ENCODE measurements at places on chromosomes 5 and 9.

GRCh38 chr5:77846422-77847128 is 70.4 kb upstream of the TBCA start:
- no peak for DNase-seq

DNA sequence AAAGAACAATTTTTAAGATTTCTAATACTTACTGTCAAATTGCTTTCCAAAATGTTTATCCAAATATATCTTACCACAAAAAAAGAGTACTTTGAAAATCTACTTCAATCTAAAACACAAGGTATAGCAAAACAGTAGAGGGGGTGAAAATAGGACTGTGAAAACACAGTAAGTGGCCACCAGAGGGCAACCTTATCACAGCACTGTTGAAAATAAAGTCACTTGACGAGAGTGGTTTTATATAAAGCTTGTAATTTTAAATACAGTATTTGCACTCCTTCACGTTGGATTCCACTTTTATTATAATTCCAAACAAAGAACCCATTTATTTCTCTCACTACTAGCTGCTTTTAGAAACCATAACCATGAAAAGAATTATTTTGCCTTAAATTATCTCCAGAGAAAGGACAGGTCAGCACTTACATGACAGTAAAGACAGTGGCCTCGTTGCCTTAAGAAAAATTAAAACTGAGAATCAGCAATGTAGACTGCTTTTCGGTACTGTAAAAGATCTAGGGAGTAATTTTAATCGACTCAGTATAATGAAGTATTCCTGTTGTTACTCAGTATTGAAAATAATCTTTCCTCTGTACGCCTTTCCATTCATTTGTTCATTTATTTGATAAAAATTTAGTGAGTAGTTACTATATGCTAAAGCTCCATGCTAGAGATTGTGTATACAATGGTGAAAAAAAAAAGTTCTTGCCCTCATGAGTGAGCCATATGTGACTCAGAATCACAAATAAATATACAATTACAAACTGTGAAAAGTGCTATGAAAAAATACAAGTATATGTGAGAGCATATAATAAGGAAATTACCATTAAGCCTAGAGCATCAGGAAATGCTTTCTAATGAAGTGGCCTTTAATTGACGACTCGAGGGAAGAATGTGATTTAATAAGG is 40.0 kb upstream of the CDK5RAP2 start:
- peak; percentile 39 for DNase-seq

GRCh38 chr9:98960409-98960808 is 16.7 kb downstream of the COL15A1 start:
- DNase-seq: no peak

- DNase-seq: no peak
These were observed 172.2 kb downstream of the HSD17B3 start for GRCh38 chr9:96129747-96130146.

DNA sequence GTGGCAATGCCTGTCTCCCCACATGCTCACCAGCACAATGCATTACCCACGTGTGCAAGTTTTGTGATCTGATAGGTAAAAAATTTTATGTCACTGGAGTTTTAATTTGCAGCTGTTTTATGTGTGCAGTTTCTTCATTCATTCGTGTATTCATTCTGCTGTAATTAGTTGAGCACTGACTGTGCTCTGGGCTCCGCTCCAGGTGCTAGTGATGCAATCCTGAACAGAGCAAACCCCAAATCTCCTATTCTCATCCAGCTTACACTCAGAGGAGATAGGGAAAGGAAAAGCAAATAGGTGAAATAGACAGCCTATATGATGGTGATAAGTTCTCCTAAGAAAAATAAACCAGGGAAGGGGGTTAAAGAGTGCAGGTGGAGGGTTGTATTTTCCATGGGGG is 148.4 kb downstream of the TENT4A start:
- no peak for DNase-seq

GRCh38 chr9:4781408-4781807 is 11.3 kb upstream of the RCL1 start:
- no peak for DNase-seq

DNA sequence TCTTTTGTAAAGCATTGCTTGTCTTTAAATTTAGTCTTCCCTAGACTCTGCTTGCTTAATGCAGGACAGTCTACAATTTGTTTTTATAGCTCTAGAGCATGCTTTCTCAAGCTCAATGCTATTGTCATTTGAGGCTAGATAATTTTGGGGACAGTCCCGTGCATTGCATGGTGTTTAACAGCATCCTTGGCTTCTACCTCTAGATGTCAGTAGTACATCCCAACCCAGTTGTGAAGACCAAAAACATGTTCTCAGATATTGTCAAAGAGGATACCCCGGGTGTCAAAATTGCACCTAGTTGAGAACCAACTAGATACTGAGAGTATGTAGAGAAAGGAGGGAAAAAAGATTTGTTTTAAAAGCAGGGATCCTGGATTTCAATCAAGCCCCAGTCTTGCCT is 277.5 kb downstream of the CEMIP2 start:
- no peak for DNase-seq

- no peak for DNase-seq
These were observed 102.2 kb downstream of the DEPDC1B start for GRCh38 chr5:60597572-60598320.

GRCh38 chr9:7333719-7334118 is 465.9 kb downstream of the DMAC1 start:
- no peak for DNase-seq

DNA sequence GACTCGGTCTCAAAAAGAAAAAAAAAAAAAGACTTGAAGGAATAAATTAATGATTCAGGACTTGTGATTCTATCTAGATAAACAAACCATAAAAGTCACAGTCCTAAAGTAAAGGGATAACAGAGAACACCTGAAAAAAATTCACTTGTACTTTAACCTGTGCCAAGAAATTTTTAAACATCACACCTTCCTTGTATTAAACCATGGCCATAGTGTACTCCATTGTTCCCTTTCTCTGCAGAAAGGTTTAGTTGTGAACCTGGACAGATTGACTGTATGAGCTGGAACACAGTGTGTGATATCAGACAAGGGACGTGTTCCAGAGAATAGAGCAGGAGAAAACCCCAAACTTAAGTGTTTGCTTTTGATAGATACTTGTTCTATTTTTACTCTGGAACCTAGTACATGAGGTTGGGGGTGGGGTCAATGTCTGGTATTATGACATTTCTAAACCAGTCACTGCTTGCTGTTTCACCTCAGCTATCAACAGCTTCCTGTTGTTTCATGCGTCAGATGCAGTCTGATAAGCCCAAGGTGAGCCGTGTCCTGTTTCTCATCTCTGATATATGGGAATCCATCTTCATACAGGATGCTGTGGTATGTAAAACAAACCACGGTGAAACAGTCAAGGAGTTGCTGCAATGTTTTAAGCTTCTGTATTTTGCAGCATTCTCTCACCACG is 62.5 kb upstream of the ITGA1 start:
- no peak for DNase-seq

- no peak for DNase-seq
These were observed 50.4 kb upstream of the IRX2 start for GRCh38 chr5:2801577-2802525.

DNA sequence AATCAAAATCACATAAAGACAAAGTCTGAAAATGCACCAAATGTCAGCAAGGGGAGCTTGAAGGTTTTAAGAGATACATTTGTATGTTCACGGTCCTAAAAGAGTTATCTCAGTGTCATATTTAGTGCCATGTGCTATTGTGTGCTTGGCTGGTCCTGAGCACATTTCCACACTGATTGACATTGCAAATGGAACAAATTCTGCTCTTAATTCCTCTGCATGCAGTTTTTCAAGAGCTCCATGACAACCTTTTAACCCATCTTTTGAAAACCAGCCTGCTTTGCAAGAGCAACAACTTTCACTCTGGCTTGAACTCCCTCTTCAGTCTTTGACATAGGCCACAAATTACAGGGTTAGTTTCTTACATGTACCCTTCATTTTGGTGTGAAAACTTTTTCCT is 175.4 kb upstream of the ACTBL2 start:
- no peak for DNase-seq

- no peak for DNase-seq
These were observed 1652.4 kb upstream of the ACO1 start for GRCh38 chr9:30732060-30732459.

- DNase-seq: no peak
These were observed 1161.7 kb upstream of the DMAC1 start for GRCh38 chr9:8961186-8961851.

GRCh38 chr5:95808013-95808685 is 14.4 kb downstream of the GLRX start:
- no peak for DNase-seq

GRCh38 chr9:80177949-80178480 is 606.2 kb downstream of the TLE4 start:
- no peak for DNase-seq

DNA sequence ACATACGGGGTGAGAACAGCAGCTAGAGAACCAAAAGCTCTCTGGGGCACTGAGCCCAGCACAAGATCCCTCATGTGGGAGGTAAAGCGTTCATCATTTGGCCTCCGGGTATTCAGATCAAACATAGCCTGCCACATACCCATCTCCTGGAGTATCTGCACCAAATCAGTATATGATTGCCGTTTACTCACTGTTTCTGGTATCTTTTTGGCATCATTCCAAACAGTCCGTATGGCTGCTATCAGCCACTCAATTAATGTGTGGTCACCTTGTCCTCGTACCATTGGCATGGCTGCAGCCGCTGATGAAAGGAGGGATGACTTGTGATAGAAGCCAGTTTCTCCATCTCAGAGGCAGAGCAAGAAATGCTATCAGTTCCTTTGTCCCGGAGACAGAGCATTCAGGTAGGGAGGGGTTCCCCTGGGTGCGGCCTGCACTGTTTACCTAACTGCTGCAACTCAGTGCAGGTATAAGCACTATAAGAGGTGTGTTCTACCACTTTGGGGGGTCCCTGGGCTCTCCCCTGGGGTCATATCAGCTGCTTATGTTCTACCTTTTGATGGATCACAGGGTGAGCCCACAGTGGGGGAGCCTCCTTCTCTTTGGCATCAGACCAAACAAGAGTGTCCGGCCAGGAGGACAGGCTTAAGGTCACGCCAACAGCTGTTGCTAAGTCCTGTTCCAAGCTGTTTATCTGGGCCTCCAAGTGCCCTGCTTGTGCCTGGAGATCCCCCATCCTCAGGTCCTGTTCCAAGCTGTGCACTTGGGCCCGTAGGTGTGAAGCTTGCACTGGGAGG is 9.4 kb downstream of the DMAC1 start:
- no peak for DNase-seq

GRCh38 chr9:86328156-86328555 is 26.1 kb downstream of the TUT7 start:
- DNase-seq: no peak

DNA sequence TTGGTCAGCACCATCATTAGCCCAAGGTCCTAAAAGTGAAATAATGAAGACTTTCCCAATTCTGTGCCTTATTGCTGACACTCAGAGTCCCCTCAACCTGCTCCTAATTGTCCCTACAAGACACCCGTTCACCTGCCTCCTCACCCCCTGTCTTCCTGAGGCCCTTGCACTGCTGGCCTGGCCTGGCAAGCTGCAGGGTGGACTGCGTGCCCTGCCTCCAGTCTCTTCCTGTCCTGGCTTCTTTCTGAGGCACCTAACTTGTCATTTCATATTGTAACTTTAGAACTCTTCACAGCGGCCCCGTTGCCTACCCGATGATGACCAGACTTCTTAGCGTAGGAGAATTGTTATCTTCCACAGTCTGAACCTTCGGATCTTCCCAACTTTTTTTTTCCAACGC is 153.9 kb downstream of the SMARCA2 start:
- DNase-seq: no peak

DNA sequence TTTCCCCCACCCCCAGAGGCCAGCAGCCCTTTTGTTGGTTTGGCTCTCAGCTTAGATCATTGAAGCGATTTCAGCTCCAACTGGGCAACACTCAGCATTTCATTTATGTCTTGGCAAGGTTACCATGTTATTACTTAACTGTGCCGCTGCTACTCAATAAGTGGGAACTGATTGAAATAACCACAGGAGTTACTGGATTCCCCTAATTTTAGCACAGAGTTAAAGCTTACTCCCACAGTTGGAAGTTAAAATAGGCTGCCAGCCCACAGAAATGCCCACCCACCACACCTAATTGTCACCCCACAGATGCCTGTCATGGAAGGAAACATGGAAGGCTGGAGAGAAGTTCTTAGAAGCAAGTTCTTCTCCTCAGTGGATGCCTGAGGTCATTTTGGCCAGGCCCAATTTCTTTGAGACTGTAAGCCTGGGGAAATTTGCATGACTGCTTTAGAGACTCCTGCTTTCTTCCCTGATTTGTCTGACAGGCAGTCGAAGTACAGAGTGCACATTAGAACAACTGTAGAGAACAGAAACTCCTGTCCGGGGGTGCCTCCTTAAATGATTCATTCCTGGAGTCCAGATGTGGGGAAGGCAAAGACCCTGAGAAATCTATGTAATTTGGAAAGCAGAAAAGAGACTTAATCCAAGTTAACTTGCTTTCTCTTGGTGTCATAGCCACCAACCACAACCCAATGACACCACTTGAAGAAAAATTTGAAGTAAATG is 370.0 kb downstream of the ZSWIM6 start:
- no peak for DNase-seq

- DNase-seq: no peak
These were observed 198.0 kb upstream of the EGFLAM start for GRCh38 chr5:38060354-38060753.

- no peak for DNase-seq
These were observed 408.3 kb downstream of the SH3GL2 start for GRCh38 chr9:17987189-17987588.

GRCh38 chr5:40551496-40552491 is 127.9 kb upstream of the PTGER4 start:
- DNase-seq: no peak

- DNase-seq: no peak
These were observed 112.3 kb downstream of the GCNT1 start for GRCh38 chr9:76571288-76571687.

GRCh38 chr9:114722081-114722621 is 40.2 kb upstream of the TEX48 start:
- DNase-seq: no peak

Data from stimulated activated CD8-positive, alpha-beta memory T cell treated with anti-CD3 and anti-CD28 coated beads, Interleukin-15, amount 100 ng/mL, for 1 hour (primary cell).